ENCODE measurements at places on chromosomes 12 and 14. TPM values are rescaled to one million over a fixed set of nuclear protein-coding genes. Genes with fewer than 3 reads are reported as not detected.

SIX6 gene
- not detected for total RNA-seq

NFE2 gene
- total RNA-seq, result not detected

NR1H4 gene
- not detected for total RNA-seq

AMDHD1 gene
- total RNA-seq, result not detected

AJUBA gene
- 12.7 TPM for total RNA-seq

GZMB gene
- total RNA-seq, result not detected

CNTN1 gene
- total RNA-seq, result 0.39 TPM

RPS26 gene
- 387 TPM for total RNA-seq

CCDC175 gene
- not detected for total RNA-seq

GUCY2C gene
- total RNA-seq, result not detected

CIT gene
- 56.9 TPM for total RNA-seq

DPPA3 gene
- total RNA-seq, result not detected

RDH12 gene
- not detected for total RNA-seq

SYNE3 gene
- 58.1 TPM for total RNA-seq

KRT3 gene
- total RNA-seq, result not detected

TTC9 gene
- total RNA-seq, result under 0.01 TPM

RNASE4 gene
- 4.7 TPM for total RNA-seq

HEATR5A gene
- total RNA-seq, result 25.7 TPM

EPS8 gene
- total RNA-seq, result 183 TPM

KRT72 gene
- not detected for total RNA-seq

TSHR gene
- total RNA-seq, result not detected

IL26 gene
- not detected for total RNA-seq

CLEC6A gene
- not detected for total RNA-seq

GDF3 gene
- total RNA-seq, result not detected

KLRC2 gene
- total RNA-seq, result not detected

TAS2R14 gene
- total RNA-seq, result 3.7 TPM

C14orf39 gene
- total RNA-seq, result not detected

UNG gene
- 26.6 TPM for total RNA-seq

CMA1 gene
- not detected for total RNA-seq

REC8 gene
- 1.8 TPM for total RNA-seq

Data from subcutaneous preadipocyte (primary cell).